Lower lobe of right lung (tissue), 2 donors: ENCODE measurements at places on chromosomes 5 and 9. TPM values are rescaled to one million over a fixed set of nuclear protein-coding genes. Genes with fewer than 3 reads are reported as not detected.

Gene CERCAM
- 11.2 TPM for total RNA-seq

Gene MCTP1
- 38.7 TPM for total RNA-seq

Gene MLANA
- total RNA-seq, result not detected

Gene ENTREP1
- 30.1 TPM for total RNA-seq

Gene HAPLN1
- 0.21 TPM for total RNA-seq

DNA sequence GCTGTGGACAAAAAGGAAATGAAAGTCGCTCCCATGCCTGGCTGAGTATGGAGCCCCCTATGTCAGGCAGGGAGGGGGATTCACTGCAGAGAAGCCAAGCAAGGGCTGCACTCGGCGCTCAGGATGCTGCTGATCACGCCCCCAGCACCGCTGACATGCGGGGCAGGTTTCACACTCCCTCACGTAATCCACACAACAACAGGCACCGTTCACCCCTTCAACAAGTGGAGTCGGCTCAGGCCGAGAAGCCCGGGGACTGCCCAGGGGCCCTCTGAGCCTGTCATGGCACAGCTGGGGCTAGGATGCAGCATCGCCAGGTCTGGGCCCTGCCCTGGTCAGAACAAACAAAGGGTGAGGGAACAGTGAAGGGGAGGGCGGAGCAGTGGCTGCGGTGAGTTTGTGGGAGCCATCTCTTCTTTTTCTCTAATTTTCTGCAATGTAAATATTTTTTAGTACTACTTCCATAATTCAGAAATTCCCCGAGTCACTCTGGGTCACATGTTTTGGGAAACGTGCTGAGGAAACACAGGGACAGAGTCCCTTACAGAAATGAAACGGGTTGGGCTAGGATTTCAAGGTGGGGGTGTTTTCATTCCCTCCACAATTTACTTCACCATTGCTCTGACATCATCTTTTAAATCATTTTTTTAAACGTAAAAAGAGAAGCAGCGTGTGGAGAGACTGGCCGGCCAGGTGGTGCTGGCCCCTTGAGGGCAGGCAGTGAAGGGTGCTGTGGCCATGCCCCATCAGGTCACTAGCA, 49.8 kb downstream of the PRRT1B start:
- H3K27ac ChIP-seq, result no peak overlapping the region
- peaks cover 9% of the 10 kb centered on the region for H3K4me1 ChIP-seq
- H3K27me3 ChIP-seq, result no peaks in the 10 kb centered on the region
- no peak for DNase-seq
- no peak overlapping the region for H3K4me3 ChIP-seq

DNA sequence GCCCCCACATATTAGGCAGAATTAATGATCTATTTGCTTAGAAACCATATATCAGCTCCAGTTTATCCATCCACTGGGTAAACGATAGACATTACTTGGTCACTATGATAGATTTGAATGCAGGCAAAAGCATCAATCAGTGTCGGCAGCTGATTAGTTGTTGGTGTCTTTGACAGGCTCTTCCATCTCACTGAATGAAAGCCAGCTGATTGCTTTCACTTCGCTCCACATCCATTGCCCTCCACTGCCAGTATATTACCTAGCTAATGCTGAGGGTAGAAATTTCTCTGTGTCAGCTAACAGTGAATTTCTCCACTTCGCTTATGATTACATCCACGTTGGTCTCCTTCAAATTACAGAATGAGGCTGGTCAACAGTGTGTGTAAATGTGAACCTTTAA, 821.3 kb upstream of the TYRP1 start:
- no peak overlapping the region for H3K27ac ChIP-seq
- no peak for DNase-seq
- H3K36me3 ChIP-seq, result no peaks in the 10 kb centered on the region
- no peaks in the 10 kb centered on the region for H3K4me1 ChIP-seq
- H3K4me3 ChIP-seq, result no peak overlapping the region
- no peaks in the 10 kb centered on the region for H3K27me3 ChIP-seq

DNA sequence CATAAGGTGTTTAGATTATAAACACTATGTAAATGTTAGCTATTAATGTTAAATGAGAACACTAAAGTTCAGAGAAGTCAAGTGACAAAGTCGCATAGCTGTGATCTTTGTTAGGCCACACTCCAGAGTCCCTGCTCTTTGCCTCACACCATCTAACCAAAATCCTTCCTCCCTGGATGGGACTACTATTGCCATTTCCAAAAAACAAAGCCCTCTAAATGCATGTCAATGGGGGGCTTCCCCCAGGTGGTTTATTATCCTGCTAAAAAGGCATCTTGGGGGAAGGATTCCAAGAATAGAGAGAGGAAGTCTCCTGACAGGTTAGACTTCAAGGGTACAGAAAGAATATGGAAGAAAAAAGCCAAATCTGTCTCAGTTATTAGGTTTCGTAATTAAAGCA, 10.4 kb downstream of the NR6A1 start:
- no peak for DNase-seq
- peaks cover 27% of the 10 kb centered on the region for H3K27me3 ChIP-seq
- H3K36me3 ChIP-seq, result no peaks in the 10 kb centered on the region
- H3K4me3 ChIP-seq, result no peak overlapping the region
- H3K4me1 ChIP-seq, result peaks cover 6% of the 10 kb centered on the region

DNA sequence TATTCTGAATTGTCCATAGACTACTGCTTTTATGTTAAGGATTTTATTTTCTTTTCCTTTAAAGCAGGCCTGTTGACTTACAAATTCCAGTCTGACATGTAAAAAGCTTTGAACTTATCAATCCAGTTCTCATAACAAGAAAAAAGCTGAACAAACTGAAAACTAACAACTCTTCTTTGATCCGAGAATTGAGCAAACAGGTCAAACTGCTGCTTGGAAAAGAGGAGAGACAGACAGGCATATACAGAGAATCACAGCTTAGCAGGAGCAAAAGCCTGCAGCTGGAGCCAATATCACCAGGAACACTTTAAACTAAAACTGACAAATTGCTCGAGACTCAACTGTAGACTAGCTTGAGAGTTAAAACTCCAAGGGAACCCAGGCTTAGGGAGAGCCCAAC, 85.8 kb downstream of the HINT1 start:
- H3K27ac ChIP-seq, result no peak overlapping the region
- H3K27me3 ChIP-seq, result no peaks in the 10 kb centered on the region
- no peak overlapping the region for H3K4me3 ChIP-seq
- H3K36me3 ChIP-seq, result no peaks in the 10 kb centered on the region
- no peak for DNase-seq

GRCh38 chr9:88531920-88532698, 2.9 kb upstream of the NXNL2 start:
- H3K27me3 ChIP-seq, result peaks cover 23% of the 10 kb centered on the region
- H3K4me3 ChIP-seq, result no peak overlapping the region
- peaks cover 16% of the 10 kb centered on the region for H3K4me1 ChIP-seq
- no peak overlapping the region for H3K27ac ChIP-seq
- no peaks in the 10 kb centered on the region for H3K36me3 ChIP-seq

GRCh38 chr9:125904155-125904851, 157.1 kb downstream of the PBX3 start:
- DNase-seq, result no peak
- no peak overlapping the region for H3K27ac ChIP-seq
- H3K4me1 ChIP-seq, result peaks cover 5% of the 10 kb centered on the region

DNA sequence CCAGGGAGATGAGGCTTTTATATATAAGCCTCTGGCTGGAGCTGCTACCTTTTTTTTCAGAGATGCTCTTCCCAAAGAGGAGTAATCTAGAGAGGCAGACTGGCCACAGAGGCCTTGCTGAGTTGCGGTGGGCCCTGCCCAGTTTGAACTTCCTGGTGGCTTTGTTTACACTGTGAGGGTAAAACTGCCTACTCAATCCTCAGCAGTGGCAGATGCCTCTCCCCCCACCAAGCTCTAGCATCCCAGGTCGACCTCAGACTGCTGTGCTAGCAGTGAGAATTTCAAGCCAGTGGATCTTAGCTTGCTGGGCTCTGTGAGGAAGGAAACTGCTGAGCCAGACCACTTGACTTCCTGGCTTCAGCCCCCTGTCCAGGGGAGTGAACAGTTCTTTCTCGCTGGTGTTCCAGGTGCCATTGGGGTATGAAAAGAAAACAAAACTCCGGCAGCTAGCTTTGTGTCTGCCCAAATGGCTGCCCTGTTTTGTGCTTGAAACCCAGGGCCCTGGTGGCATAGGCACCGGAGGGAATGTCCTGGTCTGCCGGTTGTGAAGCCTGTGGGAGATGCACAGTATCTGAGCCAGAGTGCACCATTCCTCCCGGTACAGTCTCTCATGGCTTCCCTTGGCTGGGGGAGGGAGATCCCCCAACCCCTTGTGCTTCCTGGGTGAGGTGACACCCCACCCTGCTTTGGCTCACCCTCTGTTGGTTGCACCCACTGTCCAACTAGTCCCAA, 219.5 kb upstream of the IZUMO3 start:
- no peak for DNase-seq
- H3K36me3 ChIP-seq, result no peaks in the 10 kb centered on the region
- H3K4me3 ChIP-seq, result no peak overlapping the region
- no peak overlapping the region for H3K27ac ChIP-seq
- H3K27me3 ChIP-seq, result no peaks in the 10 kb centered on the region
- no peaks in the 10 kb centered on the region for H3K4me1 ChIP-seq

GRCh38 chr9:86263876-86264275, 4.4 kb upstream of the C9orf153 start:
- H3K27me3 ChIP-seq, result no peaks in the 10 kb centered on the region
- no peak overlapping the region for H3K4me3 ChIP-seq
- no peak overlapping the region for H3K27ac ChIP-seq
- no peak for DNase-seq
- peaks cover 43% of the 10 kb centered on the region for H3K36me3 ChIP-seq

- H3K27me3 ChIP-seq, result no peaks in the 10 kb centered on the region
- peak; percentile 71 for DNase-seq
- H3K4me1 ChIP-seq, result no peaks in the 10 kb centered on the region
Observed at GRCh38 chr5:168282120-168282519, 9.3 kb upstream of the WWC1 start.

GRCh38 chr5:131324303-131324702, 60.5 kb downstream of the CDC42SE2 start:
- DNase-seq, result no peak
- no peaks in the 10 kb centered on the region for H3K27me3 ChIP-seq
- H3K36me3 ChIP-seq, result peaks cover under 1% of the 10 kb centered on the region
- H3K4me3 ChIP-seq, result no peak overlapping the region
- no peak overlapping the region for H3K27ac ChIP-seq

DNA sequence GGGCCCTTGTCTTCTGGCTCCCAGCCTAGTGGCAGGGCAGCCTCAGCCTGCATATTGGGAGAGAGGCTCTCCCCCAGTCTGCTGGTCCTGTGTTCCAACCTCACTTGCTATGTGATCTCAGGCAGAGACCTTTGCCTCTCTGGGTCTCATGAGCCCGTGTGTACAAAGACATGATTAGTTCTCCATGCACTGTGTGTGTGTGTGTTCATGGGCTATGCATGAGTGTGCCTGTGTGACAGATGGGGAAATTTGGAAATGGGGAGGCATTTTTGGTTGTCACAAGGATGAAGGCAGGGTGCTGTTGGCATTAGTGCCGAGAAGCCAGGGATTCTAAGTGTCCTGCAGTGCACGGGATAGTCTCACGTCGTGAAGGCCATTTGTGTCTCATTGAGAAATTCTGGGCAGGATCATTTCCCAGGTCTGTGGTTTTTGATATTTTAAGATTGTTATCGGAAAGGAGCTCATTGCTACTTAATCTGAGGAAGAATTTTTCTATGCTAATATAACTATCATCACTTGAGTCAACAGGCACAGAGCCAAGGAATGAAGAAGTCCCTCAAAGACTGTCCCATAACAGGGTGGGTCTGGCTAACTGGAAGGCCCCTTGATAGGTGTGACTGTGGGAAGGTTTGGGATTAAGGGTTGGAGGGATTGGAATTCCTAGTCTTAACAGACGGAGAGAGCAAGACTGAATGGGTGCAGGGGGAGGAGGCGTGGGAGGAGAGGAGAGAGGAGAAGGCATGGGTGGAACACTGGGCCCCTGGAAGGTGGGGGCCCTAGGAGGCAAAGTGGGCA, 168.5 kb downstream of the RGS3 start:
- no peaks in the 10 kb centered on the region for H3K36me3 ChIP-seq
- peaks cover 12% of the 10 kb centered on the region for H3K4me1 ChIP-seq
- no peaks in the 10 kb centered on the region for H3K27me3 ChIP-seq
- no peak overlapping the region for H3K4me3 ChIP-seq
- no peak for DNase-seq

DNA sequence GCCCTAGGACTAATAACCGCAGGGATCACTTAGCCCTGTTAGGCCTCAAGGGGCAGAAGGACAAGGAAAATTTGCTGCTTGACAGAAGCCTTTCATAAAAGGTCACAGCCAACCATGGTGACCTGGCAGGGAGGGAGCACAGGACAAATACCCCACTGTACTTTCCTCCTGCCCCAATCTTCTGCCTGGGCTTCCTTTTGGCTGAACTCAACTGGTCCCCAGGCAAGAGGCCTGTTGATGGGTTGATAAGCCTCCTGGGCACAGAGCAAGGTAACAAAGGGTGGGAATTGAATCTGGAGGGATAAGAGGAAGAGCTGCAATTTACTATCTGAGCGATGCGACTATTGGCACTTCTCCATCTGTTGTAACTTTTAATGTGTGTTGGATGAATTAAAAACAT, 392.9 kb downstream of the RASEF start:
- H3K4me1 ChIP-seq, result no peaks in the 10 kb centered on the region
- H3K4me3 ChIP-seq, result no peak overlapping the region
- no peak for DNase-seq
- no peaks in the 10 kb centered on the region for H3K36me3 ChIP-seq
- no peaks in the 10 kb centered on the region for H3K27me3 ChIP-seq
- no peak overlapping the region for H3K27ac ChIP-seq

- DNase-seq, result no peak
- H3K36me3 ChIP-seq, result no peaks in the 10 kb centered on the region
- no peak overlapping the region for H3K4me3 ChIP-seq
Observed at GRCh38 chr9:119905724-119906123, 536.5 kb upstream of the BRINP1 start.

DNA sequence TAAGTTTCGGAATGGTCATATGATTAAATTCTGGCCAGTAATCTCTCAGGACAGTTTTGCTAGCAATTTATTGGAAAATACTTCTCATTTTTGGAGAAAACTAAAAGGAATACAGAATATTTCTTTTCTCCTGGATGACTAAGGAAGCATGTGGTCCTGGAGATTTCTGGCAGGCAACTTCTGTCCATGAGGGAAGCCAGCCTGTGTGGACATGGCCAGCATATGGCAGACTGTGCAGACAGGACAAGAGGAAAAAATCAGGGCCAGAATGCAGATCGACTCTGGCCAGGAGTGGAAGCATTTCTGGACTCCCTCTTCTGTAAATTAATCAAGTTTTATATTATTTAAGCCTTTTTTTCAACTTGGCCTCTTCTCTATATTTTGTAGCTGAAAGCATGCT, 100.4 kb upstream of the CDH18 start:
- no peaks in the 10 kb centered on the region for H3K27me3 ChIP-seq
- DNase-seq, result no peak
- no peaks in the 10 kb centered on the region for H3K4me1 ChIP-seq
